ENCODE measurements at places on chromosomes 1 and 21.

- DNase-seq: no peak
These were observed 174.8 kb downstream of the TOMM20 start for GRCh38 chr1:234953655-234954405.

DNA sequence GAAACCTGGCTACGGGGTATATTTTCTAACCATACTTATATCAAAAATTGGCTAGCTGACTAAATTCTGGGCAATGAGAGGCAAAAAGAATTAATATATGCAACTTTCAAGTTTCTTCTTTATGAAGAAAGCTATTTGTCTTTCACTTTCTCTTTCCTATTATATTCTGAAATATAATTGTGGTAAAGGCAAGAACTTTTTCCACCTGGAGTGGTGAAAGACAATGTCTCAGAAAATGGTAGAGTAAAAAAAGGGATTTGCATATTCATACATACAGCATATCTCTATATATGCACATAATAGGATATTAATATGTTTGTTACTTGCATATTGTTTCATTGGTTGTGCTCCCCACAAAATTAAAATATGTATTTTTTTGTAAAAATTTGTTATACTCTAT is 793.8 kb downstream of the PLA2G4A start:
- DNase-seq: no peak

DNA sequence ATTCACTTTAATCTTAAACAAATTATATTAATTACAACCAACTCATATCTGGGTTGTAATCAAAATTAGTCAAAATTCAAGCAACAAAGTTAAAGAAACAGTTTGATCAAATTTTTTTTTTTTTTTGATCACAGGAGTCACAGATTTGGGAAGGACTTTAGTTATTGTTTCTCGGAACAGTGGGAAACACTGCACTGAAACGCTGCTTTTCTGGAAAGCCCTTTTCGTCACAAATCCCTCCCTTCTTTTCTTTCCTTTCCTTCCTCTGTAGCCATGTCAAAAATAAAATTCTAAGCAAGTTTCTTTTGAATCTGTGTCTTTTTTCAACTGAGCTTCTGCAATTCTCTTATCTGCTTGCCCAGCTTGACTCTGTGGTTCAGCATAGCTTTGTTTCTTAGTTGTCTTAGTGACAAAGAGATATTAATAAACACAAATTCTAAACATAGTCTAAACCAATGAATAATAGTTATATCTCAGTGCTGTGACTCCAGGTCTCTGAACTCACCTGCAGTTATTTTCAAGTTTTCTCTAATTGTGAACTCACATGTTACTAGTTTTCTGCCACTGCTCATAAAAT is 53.8 kb downstream of the PTGS2 start:
- no peak for DNase-seq

DNA sequence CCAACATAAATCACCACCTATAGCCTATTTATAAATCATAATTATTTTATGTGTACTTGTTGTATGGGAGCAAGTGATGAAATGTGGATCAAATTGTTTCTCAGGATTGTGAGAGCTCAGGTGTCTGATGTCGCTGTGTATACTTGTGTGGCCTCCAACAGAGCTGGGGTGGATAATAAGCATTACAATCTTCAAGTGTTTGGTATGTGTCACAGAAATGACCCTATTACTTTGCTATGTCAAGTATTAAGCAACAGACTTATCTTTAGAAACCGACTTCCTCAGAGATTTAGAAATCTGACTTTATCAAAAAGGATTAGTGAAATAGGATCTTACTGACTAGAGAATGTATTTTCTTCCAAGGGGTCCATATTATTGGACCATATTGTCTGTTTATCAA is 280.9 kb downstream of the TPR start:
- DNase-seq: no peak

- DNase-seq: no peak
These were observed 1207.5 kb upstream of the ADGRL2 start for GRCh38 chr1:80593197-80593596.

DNA sequence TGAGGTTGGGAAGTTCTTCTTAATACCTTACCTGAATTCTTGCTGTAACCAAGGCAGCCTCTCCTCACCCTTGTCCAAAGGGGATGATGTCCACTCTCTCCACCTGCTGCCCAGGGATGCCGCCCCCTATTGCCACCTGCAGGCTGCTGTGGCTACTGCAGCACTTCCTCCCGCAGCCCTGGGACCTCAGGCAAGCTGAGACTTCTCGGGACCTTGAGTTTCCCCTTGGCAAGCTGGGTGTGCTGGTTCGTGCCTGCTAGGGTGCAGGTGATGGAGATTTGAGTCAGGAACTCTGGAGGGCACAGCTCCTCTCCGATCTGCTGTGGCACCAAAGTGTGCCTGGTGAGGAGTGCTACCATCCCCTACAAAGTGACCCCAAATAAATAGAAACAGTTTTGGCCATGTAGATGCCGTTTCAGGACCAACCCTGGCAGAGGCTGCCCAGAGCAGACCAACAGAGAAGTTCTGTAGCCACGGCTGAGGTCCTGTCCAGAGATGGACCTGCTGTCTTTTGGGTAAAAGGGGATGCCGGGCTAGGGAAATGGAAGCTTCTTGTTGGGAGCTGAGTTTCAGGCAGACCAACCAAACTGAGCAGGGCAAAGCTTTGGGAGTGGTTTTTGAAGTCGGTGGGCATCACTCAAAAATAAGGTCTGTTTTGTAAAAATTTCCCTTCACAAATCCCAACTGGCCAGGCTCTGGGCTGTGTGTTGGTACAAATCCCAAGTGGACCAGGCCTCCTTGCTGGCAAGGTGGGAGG is 31.7 kb downstream of the RUNX3 start:
- DNase-seq: peak; percentile 7

DNA sequence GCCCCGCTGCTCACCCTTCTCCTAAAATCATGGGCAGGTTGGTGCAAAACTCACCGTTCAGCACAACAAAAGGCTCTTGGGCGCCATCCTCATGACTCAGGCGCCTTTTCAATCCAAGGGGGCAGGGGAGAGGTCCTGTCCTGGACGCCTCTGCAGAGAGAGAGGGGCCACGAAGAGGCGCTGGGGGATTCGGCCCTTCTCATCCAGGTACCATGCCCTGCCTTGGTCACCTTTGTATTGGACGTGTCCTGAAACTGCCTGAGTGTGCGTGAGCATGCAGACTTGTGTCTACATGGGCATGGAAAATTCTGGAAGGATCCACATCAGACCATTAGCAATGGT is 53.5 kb downstream of the SLC37A1 start:
- DNase-seq: no peak

- no peak for DNase-seq
These were observed 27.4 kb downstream of the RSPH1 start for GRCh38 chr21:42468491-42469131.

GRCh38 chr1:183296782-183297181 is 110.7 kb downstream of the LAMC2 start:
- DNase-seq: no peak

DNA sequence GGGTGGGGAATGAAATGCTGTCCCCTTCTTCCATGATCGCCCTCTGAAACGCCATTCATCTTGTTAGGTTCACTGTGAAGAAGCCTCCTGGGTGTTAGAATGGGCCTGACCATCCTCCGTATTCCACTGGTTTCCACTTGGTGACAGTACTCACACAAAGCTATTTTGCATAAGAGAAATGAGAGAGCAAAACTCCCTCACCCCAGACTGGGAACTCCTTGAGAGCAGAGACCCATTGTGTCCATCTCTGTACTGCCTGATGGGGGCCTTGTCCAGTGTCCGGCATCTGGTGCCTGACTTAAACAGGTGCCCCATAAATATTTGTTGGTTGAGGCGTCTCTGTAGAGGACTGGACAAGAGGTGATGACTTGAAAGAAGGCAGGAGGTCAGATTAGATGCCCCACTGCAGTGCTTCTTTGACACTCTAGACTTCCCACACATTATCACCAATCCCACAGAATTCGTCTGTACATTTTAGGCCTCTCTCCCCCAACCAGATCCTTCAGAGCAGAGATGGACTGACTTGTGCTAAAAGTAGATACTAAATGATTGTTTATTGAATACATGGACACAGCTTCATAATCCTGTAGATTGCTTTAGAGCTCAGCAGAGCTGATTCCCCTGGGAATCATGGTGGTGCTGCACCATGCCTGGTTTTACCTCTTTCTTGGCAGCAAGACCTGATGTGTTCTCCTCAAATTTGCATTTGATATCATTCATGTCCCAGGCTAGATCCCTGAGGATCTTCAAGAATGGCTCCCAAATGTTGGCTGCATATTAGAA is 22.4 kb upstream of the KCNA2 start:
- DNase-seq: no peak

GRCh38 chr1:234619794-234620247 is 9.8 kb upstream of the IRF2BP2 start:
- no peak for DNase-seq

DNA sequence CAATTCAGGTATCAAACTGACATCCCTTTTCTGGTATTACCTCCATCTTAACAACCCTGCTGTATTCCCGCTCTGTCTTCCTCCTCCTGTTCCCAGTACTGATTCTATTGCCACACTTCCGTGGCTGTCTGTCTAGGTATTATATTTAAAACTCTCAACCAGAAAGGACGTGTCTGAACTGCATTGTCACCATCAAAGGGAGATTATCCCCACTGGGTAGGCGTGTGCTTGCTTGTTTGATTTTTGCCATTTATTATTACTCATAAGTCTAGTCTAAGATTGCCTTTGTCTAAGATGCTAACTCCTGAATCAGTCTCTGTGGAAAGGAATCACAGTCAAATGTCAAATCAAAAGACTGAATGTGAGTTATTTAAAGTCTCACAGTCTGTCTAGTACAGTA is 650.1 kb downstream of the KCNT2 start:
- no peak for DNase-seq

GRCh38 chr1:59669752-59670312 is 144.9 kb upstream of the HOOK1 start:
- DNase-seq: peak; percentile 75

DNA sequence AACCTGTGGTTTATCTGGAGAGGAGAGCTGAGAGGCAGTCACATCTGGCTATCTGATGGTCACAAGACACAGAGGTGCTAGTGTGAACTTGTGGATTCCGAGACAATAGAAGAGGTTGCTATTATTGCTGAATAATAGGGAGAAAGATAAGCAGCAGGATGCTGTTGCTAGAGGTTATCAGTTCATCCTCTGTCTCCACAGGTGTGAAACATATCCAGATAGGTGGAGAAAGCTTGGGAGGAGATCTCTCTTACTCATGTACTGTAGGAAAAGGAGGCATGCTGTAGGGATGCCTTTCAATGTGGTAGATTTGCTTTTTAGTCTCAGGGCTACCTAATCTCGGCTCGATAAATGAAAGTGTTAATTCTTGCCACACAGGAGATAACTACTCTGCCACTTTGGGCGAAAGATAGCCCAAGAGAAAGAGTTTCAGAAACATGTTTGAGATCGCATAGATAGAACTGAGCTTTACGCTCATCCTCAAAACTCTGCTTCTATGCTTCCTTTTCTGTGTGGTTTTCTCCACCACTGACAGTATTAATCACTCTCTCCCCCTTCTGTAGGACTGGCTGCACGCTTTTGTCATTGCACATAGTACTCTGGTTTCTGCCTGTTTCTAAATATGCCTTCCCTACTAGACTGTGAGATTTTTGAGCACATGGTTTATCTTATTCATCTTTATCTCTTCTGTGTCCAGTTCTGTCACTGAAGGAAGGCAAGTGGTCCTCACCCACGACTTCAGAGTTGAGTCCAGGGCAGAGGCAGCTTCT is 36.7 kb upstream of the PLXNA2 start:
- no peak for DNase-seq

DNA sequence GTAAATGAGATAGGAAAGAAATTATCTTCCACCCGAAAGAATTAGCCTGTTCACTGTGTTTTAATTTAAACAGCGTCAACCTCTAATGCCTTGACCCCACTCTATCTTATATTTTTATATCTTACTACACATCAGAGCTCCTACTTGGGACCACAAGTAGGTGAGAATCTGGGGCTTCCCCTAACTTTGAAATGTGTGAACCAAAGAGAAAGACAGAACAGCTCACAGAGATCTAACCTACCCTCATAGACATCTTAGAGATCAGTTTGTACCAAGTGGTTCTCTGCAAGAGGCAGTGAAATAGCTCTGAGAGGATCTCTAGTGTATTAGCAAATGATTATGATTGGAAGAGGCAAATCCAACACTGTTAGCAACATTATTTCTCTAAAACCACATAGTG is 31.0 kb upstream of the IFI16 start:
- DNase-seq: no peak

GRCh38 chr1:95384567-95384966 is 150.6 kb downstream of the RWDD3 start:
- no peak for DNase-seq

DNA sequence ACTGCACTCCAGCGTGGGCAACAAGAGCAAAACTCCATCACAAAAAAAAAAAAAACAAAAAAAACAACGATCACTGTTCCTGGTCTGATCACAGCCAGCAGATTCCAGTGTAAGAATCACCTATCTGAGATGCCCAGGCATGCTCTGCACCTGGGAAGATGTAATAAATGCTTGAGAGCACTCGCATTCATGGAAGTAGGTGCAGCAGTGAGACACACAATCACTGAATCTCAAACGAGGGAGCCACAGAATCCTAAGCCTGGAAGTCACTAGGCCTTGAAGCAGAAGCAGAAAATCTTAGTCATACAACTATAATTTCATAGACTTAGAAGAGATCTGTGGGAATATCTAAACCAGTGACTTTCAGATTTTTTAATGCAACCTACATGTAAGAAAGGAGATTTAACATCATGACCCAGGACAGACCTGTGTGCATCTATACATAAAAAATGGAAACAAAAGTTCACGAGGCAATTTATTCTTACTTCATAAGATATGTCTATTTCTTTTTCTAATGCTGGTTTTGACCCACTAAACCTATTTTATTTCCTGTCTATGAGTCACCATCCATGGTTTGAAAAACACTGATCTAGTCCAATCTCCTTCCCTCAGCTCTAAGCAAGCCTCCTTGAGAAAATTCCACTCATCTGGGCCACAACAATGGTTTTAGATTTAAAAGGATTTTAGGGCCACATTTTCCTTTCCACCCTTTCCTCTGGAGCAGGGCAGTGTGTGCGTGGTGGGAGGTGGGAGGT is 30.4 kb downstream of the RIMS3 start:
- no peak for DNase-seq

DNA sequence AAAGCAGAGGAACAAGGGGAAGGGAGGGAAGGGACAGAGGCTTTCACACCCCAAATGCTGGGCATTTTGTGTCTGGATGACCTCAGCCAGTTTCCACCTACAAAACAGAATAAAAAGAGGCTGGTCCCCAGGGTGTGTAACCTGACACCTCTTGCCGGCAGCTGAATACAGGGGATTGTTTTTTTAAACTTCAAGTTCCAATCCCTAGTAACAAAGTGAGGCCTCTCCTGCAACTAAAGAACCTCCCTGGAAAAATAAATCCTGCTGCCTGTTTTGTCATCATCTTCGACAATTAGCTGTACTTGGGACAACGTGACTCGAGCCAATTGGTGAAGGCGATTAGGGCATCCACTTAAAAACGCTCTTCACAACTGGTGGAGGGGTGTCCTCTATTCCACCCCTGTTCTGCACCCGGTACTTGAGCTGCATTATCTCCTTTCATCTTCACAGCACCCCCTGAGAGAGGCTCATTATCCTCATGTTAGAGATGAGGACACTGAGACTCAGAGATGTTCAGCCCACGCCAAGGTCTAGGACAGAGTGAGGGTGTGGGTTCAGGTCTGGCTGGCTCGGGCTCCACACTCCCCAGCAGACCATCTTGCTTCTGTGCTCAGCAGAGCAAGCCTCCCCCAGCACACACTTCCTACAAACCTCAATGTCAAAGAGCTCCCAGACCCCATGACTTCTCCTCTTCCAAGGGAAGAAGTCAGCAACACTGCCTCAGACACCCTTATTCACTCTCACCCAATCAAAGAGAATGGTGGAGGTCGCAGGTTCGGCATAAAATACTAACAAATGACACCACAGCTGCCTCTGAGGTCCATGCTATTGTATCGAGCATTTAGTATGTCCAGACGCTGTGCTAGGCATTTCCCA is 15.2 kb downstream of the ITPKB start:
- DNase-seq: no peak

All from midbrain (tissue), 1 donor.